ENCODE measurements at places on chromosomes 4 and X. TPM values are rescaled to one million over a fixed set of nuclear protein-coding genes. Genes with fewer than 3 reads are reported as not detected.

MED28 gene
- total RNA-seq, result 75.5 TPM

RPS6KA6 gene
- total RNA-seq, result 0.37 TPM

AR gene
- total RNA-seq, result 0.14 TPM

EPHA5 gene
- not detected for total RNA-seq

PPARGC1A gene
- total RNA-seq, result not detected

MAGEC2 gene
- not detected for total RNA-seq

TCEAL6 gene
- total RNA-seq, result not detected

ASMT gene
- not detected for total RNA-seq

APOOL gene
- total RNA-seq, result 9.2 TPM

PDCL2 gene
- not detected for total RNA-seq

PRKG2 gene
- 2.2 TPM for total RNA-seq

CLRN2 gene
- not detected for total RNA-seq

DDX60 gene
- 27.0 TPM for total RNA-seq

ZNF630 gene
- total RNA-seq, result 3.1 TPM

PRSS12 gene
- not detected for total RNA-seq

TFE3 gene
- total RNA-seq, result 35.8 TPM

SNCA gene
- 0.90 TPM for total RNA-seq

MAGEB10 gene
- total RNA-seq, result not detected

LRCH2 gene
- not detected for total RNA-seq

ZC4H2 gene
- 11.5 TPM for total RNA-seq

PTTG2 gene
- total RNA-seq, result 2.3 TPM

SYP gene
- 0.53 TPM for total RNA-seq

TBX22 gene
- total RNA-seq, result not detected

SCD5 gene
- 1.4 TPM for total RNA-seq

PHKA2 gene
- 44.5 TPM for total RNA-seq
